WTC11 (cell line): ENCODE measurements at places on chromosomes 1 and 21.
A peak's percentile ranks its signal among the peaks of the same experiment; 100 is the strongest.

DNA sequence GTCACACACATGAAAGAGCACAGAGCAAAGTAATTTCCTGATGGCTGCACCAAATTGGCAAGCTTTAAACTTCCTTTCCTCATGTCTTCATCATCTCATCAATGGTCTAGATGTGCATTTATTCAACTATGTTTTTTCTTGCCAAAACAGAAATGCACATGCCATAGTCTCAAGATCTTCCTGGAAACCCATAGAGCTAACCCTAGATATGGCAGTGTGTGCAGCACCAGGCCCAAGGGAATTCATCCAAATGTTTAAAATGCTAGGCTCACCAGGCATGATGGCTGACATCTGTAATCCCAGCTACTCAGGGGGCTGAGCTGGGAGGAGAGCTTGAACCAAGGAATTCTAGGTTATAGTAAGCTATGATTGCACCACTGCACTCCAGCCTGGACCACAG lies 31.2 kb upstream of the PALMD start:
- DNase-seq = no peak

- DNase-seq = no peak
Observed at GRCh38 chr1:58575551-58576324, 1.3 kb downstream of the TACSTD2 start.

- DNase-seq = no peak
Observed at GRCh38 chr21:27631471-27631870, 664.6 kb upstream of the ADAMTS5 start.

DNA sequence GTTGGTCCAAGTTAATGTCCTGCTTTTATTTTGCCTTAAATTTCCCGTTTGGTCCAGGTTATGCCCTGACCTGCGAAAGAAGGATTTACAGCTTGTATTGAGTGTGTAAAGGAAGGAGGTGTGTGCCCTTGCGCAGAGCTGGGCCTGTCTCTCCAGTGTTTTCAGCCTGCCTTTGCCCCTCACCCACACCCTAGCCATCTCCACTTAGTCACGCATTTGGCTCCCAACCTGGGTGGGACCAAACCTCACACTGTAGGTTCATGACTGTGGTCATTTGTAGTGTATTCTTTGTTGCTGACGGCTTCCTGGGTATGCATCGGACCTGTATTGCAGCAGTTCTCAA lies 572 bp upstream of the SRSF10 start:
- no peak for DNase-seq

- no peak for DNase-seq
Observed at GRCh38 chr1:158685085-158685484, 1.4 kb downstream of the SPTA1 start.

DNA sequence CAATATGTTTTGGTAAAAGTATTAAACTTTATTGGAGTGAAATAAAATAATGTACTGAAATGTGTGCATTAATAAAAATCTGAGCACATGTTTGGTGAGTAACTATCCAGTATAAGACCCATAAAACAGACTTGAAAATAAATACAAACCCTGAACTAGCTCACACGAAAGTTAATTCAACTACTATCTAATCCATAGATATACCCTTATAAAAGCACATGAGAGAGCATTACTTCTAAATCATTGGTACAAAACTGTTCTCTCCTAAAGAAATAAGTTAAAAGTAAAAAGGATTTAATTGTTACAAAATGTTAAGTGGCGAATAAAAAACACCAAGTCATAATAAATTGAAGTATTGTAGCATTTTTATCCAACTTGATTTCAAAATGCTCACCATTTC lies 295.6 kb downstream of the PTPRC start:
- no peak for DNase-seq

GRCh38 chr1:43983253-43983899 lies 4.4 kb downstream of the B4GALT2 start:
- no peak for DNase-seq

DNA sequence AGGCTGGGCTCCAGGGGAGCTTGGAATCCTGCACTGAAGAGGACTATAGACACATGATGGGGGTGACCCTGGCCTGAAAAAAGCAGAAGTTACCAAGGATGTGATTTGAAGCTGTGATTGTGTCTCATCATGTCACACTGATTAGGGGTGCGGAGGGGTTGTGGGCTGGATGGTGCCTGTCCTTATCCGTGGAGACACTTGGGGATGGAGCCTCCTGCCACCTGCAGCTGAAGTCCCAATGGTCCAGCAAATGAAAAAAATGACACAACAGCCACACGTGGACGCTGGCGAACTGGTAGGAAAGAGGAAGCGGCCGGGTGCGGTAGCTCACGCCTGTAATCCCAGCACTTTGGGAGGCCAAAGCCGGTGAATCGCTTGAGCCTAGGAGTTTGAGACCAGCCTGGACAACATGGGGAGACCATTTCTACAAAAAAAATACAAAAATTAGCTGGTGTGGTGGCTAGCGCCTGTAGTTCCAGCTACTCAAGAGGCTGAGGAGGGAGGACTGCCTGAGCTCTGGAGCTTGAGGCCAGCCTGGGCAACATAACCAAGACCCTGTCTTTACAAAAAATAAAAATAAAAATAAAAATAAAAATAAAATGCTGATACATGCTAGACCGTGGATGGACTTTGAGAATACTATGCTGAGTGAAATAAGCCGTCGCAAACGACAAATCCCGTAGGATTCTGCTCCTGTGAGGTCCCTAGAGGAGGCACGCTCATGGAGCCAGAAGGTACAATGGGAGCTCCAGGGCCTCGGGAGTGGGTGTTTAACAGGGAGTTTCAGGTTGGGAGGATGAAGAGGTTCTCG lies 838 bp upstream of the IBA57 start:
- no peak for DNase-seq

GRCh38 chr1:116232989-116233514 lies 121.9 kb downstream of the MAB21L3 start:
- DNase-seq = no peak

DNA sequence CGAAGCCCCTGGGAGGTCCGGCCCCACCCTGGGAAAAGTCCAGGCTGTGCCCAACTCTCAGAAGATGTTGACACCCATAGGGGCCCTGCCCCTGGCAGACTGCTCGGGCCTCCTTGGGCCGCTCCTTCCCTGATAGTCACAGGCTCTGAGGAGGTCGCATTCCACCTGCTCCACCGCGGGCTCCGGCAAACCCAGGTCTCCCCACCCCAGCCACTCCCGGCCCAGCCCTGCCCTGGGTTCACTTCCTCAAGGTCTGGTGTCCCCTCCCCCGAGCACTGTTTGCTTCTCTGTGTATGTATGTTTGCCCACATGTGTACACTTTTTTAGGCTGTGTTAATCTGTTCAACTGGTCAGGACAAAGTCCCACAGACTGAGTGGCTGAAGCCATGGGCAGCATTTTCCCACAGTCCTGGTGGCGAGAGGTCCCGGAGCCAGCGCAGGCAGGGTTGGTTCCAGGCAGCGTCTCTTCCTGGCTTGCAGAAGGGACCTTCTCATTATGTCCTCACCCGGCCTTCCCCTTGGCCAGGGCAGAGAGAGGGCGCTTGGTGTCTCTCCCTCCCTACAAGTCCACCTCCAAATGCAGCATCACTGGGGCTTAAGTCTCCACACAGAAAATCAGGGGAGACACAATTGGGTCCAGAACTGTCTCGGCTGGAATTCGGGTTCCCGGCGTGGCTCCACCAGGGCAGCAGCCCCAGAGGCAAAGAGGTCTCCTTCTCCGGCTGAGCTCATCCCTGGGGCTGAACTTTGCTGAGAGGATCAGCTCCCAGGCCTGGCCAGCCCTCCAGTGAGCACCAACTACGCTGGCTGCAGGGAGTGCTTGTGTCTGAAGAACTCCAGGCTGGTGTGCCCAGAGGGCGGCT lies 10.5 kb upstream of the PRXL2B start:
- DNase-seq = no peak

GRCh38 chr1:222821239-222821638 lies 6.4 kb downstream of the DISP1 start:
- no peak for DNase-seq

GRCh38 chr1:113677250-113678158 lies 81.8 kb downstream of the PHTF1 start:
- DNase-seq = no peak

GRCh38 chr1:69088571-69088970 lies 479.2 kb upstream of the LRRC7 start:
- DNase-seq = no peak

DNA sequence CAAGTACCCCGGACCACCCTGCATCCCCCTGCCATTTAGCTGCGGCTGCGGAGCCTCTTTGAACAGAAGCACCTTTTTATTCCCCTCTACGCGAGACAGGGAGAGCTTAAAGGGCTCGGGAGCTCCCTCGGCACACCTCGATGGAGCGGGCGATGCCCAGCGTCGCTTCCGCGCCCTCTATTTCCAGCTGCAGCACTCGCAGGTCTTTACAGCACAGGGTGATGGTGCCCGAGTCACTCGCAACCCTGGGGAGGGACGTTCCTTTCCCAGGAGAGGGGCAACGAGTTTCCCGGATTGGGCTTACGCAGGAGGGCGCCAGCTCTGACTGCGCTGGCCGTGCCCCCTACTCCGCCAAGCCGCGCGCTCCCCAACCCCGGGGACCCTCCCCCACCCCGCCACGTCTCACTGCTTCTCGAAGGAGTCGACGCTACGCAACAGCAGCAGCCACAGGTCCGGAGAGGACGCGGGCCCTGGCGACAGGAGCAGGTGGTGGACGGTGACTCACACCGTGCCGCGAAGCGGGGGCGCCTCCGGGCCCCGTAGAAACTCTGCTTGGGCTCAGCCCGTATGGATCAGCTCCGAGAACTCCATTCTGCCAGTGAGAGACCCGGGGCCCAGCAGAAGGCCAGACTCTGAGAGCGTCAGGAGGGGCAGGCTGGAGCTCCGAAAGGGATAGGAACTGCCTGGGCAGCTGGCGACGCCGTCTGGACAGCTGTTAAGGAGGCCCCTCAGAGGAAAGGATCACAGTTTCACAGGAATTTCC lies 5.8 kb upstream of the FAM167B start:
- peak; percentile 67 for DNase-seq

DNA sequence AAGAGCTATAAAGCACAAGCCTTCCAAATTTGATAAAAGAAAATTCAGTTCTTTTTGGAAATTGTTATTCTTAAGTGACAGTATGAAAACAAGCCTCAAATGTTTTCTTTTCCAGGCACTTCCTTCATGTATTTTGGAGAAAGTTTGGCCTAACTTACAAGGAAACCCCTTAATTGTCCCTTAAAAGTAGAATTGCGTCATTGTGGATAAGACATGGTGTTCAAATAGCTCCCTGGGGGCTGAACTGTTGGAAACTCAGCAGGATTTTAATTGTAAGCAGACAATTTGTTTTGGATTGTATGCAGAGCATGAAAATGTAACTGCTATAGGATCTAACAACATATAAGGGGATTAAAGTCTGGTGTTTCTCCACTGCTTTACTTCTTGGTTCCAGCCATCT lies 35.4 kb upstream of the FGGY start:
- DNase-seq = no peak

DNA sequence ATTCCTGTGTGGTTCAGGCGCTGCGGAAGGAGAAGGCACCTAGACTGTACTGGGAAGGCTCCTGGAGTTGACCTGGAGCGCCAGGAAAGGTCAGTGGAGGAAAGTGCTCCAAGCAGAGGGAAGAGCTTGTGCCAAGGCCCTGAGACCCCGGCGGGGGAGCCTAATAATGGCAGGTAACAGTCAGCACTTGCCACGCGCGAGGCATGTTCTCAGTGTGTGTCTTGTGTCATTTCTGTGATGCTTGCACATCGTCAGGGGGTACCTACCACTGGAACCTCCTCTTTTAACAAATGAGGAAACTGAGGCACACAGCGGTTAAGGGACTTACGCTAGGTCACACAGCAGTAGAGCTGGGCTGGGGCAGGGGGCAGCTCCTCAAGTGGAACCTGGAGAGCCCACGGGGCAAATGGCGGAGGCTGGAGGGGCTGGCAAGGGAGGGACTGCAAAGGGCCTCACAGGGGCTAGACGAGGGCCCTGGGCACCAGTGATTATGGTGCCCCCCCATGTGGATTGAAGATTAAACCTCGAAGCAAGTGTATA lies 976 bp upstream of the BMP8B start:
- peak; percentile 42 for DNase-seq

GRCh38 chr21:42735061-42735460 lies 81.6 kb downstream of the PDE9A start:
- no peak for DNase-seq

GRCh38 chr1:186022184-186022583 lies 288.0 kb downstream of the HMCN1 start:
- DNase-seq = no peak

- DNase-seq = no peak
Observed at GRCh38 chr1:116255486-116256285, 117.4 kb upstream of the ATP1A1 start.

GRCh38 chr1:230212405-230212936 lies 145.4 kb downstream of the GALNT2 start:
- DNase-seq = no peak

DNA sequence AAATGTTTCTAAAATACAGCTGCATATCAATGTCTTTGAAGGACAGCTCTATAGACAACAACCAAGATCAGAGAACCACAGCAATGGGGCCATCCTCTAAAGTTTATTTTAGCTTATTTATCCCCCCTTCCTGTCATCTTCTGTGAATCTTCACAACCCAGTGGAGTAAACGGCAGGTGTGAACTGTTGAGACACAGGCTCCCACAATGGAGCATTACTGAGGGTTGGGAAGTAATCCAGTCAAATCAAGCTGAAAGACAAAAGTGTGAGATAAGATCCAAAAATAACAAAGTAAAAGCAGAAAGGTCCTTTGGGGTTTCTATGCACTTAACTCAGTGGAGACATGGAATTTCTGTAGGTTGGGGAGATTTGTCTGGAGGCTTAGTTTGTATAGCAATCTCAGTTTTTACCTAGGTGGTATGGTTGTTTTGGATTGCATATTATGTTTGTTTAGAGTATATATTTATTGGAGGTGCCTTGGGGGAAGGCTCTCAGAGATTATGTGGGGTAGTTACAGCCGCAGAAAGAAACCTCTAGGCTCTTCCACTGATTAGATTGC lies 286.9 kb upstream of the ADGRL2 start:
- no peak for DNase-seq

DNA sequence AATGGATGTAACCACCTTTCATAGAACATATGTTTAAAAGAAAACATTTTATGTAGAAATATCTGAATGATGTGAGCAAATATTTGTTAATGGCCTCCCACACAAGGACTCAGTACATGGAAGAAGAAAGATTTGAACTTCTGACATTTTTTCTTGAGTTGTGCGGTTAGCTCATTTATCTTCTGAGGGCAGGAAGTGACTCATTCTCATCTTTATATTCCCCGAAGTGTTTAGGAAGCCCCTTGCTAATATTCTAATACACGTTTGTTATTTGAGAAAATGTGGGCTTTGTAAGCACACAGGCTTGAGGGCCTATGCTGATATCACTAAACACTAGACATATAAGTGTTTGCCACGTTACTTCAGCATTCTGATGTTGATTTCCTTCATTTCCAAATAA lies 392.5 kb upstream of the PTBP2 start:
- no peak for DNase-seq
